ENCODE measurements at places on chromosomes 16 and 17.

- DNase-seq = no peak
Measured at GRCh38 chr16:477301-478157, 50.0 kb upstream of the CAPN15 start.

- no peak for DNase-seq
Measured at GRCh38 chr16:64742455-64743223, 379.2 kb downstream of the CDH11 start.

- DNase-seq = no peak
Measured at GRCh38 chr17:9513266-9513665, 62.4 kb downstream of the STX8 start.

- no peak for DNase-seq
Measured at GRCh38 chr16:894136-894535, 76.6 kb downstream of the LMF1 start.

DNA sequence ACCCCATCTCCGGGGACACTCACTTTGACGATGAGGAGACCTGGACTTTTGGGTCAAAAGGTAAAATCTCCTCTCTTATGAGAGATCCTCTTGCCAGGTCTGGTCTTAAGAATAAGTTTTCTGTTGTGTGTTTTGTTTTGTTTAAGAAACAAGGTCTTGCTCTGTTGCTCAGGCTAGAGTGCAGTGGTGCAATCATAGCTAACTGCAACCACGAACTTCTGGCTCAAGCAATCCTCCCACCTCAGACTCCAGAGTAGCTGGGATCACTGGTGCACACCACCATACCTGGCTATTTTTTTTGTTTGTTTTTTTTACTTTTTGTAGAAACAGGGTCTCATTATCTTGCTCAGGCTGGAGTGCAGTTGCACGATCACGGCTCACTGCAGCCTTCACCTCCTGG, 4.1 kb downstream of the MMP25 start:
- no peak for DNase-seq
